Caco-2 (cell line): ENCODE measurements at places on chromosomes 16 and 17. TPM values are rescaled to one million over a fixed set of nuclear protein-coding genes. Genes with fewer than 3 reads are reported as not detected.

Gene TBC1D28
- not detected in 2 replicates for total RNA-seq

- no peak for DNase-seq
Measured at GRCh38 chr16:51854401-51854951, 692.5 kb downstream of the TOX3 start.

GRCh38 chr16:85879975-85880831 lies 18.8 kb upstream of the IRF8 start:
- DNase-seq = no peak

GRCh38 chr17:8674344-8675305 lies 44.1 kb upstream of the MYH10 start:
- DNase-seq = no peak

DNA sequence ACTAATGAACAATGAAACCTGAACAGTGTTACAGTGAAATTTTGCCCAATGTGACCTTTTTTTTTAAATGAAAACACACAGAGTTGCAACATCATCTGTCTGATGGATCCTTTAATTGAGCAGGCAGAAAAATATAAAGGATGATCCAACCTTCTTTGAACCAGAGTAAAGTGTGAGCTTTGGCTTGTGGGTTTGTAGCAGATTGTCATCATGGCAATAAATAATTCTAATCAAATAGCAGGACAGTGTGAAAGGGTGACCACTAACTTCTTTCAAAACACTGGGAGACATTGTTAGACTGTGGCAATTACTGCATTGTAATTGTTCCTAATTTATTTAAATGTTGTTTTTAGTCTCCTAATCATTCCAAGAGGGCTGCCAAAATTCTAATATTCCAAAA lies 197.2 kb downstream of the CHD9NB start:
- DNase-seq = no peak

- DNase-seq = peak; percentile 81
Measured at GRCh38 chr17:5078106-5079028, at the start of gene ZFP3. ZFP3 (plus strand) TSS chr17:5078467; CDS start chr17:5091505, 13,038 bp downstream.

GRCh38 chr17:36937001-36937958 lies at the start of gene LHX1:
LHX1 (plus strand) TSS chr17:36937475; CDS start chr17:36938198, 723 bp downstream.
- peak; percentile 27 for DNase-seq

- DNase-seq = no peak
Measured at GRCh38 chr17:4863321-4863720, 30.2 kb downstream of the MINK1 start.

Gene RNF43
- total RNA-seq = 84.2 and 87.1 TPM in 2 replicates

DNA sequence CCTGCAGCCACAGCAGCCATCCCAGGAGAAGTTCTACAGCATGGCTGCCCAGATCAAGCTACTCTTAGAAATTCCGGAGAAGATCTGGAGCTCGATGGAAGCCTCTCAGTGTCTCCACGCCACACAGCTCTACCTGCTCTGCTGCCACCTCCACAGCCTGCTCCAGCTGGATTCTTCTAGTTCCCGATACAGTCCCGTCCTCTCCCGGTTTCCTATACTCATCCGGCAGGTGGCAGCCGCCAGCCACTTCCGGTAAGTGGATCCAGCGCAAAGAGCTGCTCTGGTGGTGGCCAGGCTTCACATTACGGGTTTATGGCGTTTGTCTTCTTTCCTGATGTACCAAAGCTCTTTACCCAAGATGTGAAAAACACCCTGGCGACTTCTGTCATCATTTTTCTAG lies 3.6 kb downstream of the COG1 start:
- DNase-seq = no peak

Gene TP53
- 9.2 and 11.1 TPM in 2 replicates for total RNA-seq

Gene RHBDF1
- 62.3 and 65.8 TPM in 2 replicates for total RNA-seq

GRCh38 chr17:80559825-80560251 lies 15.2 kb downstream of the RPTOR start:
- DNase-seq = no peak

GRCh38 chr16:17437981-17438380 lies 32.8 kb downstream of the XYLT1 start:
- DNase-seq = no peak

GRCh38 chr17:48578616-48579470 lies 693 bp upstream of the HOXB4 start:
- DNase-seq = no peak

Gene GLP2R
- total RNA-seq = not detected in 2 replicates

GRCh38 chr16:1823821-1824220 lies 2.8 kb downstream of the HAGH start:
- DNase-seq = peak; percentile 54

GRCh38 chr16:24164416-24164815 lies 91.7 kb upstream of the CACNG3 start:
- DNase-seq = no peak

- DNase-seq = peak; percentile 69
Measured at GRCh38 chr16:30927789-30928378, 4.5 kb downstream of the FBXL19 start.

DNA sequence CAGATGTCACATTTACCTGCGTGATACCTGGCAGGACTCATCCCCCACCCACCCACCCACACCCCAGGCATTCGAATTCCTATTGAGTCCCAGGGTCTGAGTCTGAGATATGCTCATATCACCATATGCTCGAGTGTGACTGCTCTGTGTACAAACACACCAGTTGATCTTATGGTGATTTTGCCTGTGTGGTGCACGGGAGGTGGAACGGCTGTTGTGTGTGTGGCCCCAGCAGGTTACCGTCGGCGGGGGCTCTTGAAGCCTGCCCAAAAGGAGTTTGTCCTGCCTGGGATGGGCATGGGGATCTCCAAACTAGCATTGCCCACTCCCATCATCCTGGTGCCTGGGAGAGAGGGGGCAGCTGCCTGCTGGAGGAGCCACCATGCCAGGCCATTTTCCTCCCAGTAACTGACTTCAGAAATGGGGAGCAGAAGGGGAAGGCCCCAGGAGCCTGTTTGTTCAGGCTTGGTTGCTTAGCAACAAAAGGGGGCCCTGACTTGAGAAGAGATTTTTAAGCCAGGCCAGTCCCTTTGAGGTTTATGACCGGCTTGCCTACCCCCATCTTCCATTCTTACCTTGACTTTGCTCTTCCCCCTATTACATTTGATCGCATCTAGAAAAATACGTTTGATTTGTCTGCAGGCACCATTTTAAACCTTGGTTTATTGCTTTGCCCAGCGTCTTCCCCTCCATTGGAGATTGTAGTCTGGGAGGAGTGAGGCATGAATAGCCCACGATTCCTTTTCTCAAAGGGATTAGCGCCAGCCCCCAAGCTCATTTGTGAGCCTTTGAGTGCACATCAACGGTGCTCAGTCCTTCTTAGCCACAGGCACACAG lies 217.7 kb downstream of the CCDC182 start:
- no peak for DNase-seq

DNA sequence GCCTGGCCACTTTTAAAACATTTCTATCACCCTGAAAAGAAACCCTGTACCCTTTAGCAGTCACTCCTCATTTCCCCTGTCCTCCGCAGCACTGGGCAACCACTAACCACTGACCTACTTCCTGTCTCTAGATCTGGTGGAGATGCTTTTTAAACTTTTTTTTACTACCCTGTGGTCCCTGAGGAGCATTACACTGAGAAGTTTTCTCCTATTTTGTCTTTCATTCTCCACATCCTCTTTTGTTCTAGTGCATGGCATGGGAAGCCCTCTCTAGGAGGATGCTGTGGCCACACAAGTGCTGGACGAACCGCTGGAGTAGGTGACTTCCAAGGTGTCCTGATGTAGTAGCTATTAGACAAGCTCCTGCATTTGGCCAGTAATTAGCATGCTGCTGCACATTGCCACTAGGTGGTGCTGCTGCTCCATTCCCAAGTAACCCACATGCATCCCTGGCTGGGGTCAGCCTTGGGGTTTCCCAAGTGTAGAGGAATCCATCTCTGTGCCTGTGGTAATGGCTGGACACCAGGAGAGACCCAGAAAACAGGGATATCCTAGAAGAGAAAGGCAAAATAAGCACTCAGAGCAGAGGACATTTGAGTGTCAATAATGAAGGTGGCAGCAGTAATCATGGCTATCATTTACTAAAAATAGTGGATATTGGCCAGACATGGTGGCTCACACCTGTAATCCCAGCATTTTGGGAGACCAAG lies 143.8 kb upstream of the CRHR1 start:
- peak; percentile 82 for DNase-seq

DNA sequence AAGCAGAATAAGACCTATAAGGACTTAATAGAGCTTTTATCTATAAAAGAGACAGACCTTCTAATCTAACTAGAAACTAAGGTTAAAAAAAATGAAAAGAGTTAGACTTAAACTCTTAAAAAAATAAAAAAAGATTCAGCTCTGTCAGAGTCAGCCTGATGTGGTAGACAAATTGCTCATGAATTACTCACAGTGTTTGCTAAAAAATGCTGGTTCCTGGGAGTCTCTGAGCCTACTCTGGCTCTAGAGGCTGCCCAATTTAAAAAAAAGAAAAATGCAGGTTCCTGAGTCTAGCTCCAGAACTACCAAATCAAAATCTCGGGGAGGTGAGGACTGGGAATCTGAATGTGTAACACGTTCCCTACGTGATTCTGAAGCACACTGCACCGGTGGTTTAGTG lies 18.1 kb downstream of the SOST start:
- no peak for DNase-seq

GRCh38 chr17:78226759-78227454 lies 4.5 kb upstream of the TMEM235 start:
- DNase-seq = no peak

DNA sequence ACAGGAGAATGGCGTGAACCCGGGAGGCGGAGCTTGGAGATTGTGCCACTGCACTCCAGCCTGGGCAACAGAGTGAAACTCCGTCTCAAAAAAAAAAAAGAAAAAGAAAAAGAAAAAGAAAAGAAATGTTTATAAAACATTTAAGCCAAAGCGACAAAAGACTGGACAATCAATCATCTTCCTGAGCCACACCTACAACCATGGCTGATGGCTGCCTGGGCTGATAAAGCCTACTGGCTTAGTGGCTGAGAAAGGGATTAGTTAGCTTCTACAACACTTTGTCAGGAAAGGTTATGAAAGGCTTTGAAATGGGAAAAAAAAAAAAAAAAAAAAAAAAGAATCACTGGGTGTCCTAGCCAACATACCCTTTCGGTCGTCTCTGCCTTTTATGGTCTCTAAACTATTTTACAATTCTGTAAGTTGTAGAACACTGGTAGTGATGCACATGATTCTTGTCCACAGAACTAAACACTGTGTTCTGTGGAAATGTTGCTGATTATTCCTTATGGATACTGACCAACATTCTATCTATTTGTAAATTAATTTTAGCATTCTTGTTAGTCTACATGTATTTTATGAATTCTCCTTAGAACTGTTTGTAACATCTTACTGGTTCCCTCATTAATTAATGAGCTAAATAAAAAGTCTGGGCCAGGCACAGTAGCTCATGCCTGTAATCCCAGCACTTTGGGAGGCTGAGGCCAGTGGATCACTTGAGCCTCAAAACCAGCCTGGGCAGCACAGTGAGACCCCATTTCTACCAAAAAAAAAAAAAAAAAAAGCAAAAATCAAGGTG lies 45.5 kb downstream of the ZZEF1 start:
- DNase-seq = no peak

GRCh38 chr16:67150833-67151396 lies at the start of gene B3GNT9:
B3GNT9 (minus strand) TSS chr16:67150998; CDS start chr16:67150485, 513 bp downstream.
- DNase-seq = peak; percentile 76

Gene MPG
- total RNA-seq = 39.1 and 41.1 TPM in 2 replicates

Gene CA4
- total RNA-seq = not detected in 2 replicates

- DNase-seq = no peak
Measured at GRCh38 chr17:40190197-40191021, 13.1 kb downstream of the RAPGEFL1 start.

DNA sequence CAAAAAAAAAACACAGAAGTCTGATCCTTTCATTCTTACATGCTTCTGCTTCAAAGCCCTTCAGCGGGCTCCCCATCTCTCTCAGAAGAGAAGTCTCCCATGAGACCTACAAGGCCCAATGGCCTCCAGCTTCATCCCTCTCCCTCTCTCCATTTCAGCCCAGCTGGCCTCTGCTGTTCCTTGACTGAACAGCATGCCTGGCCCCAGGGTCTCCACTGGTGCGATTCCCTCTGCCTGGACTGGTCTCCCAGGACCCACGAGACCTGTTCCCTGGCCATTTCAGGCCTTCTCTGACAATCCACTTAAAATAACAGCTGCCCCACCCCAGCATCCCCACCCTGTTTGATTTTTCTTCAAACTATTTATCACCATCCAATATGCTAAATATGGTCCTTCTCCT lies 91.2 kb downstream of the AIPL1 start:
- DNase-seq = no peak

- DNase-seq = no peak
Measured at GRCh38 chr17:49123061-49123460, 9.5 kb upstream of the B4GALNT2 start.

- DNase-seq = no peak
Measured at GRCh38 chr17:2054262-2054511, 716 bp upstream of the HIC1 start.

DNA sequence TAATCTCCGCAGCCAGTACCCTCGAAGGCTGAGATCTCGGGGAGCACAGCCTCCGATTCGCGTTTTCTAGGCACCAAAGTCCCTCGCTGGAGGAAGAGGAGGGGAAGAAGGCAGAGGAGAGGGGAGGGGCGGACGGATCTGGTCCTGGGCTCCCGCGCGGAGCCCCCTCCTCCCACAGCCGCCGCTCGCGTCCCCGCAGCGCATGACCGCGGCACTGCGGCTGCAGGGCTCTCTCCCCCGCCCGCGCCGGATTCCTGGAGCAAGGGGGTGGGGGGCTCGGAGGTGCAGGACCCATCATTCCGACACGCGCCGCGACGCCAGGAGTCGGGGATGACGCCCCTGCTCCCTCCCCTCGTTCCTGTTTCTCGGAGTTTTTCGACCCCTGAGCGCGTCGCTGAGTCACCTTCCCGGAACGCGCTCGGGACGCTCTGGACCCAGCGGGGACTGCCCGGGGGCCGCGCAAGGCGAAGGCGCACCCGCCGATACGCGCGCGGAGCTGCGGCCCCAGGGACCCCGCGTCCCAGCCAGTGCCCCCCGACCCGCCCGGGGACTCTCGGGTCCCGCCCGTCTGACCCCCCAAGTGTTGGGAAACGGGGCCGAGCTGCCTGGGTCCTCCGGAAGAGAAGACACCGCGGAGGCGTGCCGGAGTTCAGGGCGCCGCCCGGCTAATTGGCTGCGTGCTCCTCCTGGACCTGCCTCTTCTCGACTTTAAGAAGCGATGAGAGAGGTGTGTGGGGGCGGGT lies 1.4 kb upstream of the SPHK1 start:
- peak; percentile 62 for DNase-seq

DNA sequence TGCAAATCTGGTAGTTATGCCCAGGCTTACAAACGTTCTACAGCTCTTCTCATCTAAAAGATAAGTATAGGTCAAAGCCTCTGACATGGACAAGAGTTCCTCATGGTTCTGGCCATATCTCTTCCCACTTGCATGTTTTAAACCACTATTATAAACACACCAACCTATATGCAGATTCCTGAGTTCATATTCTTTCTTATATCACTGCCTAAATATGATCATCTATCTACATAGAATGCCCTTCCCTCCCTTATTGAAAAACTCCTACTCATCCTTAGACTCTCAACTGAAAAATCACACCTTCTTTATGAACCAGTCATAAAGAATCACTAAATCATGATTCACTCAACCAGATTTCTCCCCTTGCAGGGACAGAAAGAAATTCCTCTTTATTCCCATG lies 128.2 kb downstream of the CEP112 start:
- DNase-seq = no peak

GRCh38 chr16:71853413-71853812 lies 7.6 kb downstream of the ATXN1L start:
- no peak for DNase-seq

- DNase-seq = no peak
Measured at GRCh38 chr17:2580151-2580550, 13.3 kb upstream of the PAFAH1B1 start.
